Transverse colon (tissue), 4 donors: ENCODE measurements at places on chromosomes 3 and 15. TPM values are rescaled to one million over a fixed set of nuclear protein-coding genes. Genes with fewer than 3 reads are reported as not detected.

GRCh38 chr3:25971736-25972135 is 181.8 kb downstream of the OXSM start:
- DNase-seq, result no peak

DNA sequence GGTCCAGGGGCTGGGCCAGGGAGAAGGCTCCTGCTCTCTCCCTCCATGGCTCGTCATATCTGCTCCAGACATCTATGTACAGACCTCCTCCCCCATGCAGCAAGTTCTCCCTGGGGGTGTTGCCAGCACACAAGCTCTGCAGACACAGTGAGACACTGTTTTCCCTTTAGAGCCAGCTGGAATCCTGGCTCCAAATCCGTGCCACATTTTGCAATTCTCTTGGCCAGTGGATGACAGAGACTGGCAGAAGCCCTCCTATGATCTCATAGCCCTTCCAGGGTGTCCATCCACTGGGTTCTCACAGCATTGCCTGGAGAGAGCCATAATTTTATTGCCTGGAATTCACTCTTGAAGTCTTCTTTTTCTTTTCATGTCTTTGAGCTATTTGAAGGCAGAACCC is 203.9 kb downstream of the TLE3 start:
- DNase-seq, result no peak

GRCh38 chr3:64667138-64667537 is 20.7 kb downstream of the ADAMTS9 start:
- DNase-seq, result no peak

DNA sequence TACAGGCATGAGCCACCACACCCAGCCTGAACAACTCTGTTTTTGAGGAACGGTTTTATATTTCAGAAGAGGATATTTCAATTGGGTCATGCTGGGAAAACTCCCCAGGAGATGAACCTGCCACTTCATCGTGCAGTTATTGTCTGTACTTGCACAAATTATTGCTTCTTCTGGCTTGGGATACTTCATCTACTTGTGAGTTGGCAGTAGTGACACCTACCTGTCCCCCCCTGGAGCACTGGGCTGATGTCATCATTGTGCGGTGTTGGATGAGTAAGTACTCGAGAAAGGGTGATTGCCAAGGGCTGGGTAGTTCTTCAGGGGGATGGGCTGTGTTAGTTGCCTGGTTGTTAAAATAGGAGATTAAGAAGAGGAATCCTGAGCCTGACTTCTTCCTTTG is 85.1 kb upstream of the SAMMSON start:
- no peak for DNase-seq

DNA sequence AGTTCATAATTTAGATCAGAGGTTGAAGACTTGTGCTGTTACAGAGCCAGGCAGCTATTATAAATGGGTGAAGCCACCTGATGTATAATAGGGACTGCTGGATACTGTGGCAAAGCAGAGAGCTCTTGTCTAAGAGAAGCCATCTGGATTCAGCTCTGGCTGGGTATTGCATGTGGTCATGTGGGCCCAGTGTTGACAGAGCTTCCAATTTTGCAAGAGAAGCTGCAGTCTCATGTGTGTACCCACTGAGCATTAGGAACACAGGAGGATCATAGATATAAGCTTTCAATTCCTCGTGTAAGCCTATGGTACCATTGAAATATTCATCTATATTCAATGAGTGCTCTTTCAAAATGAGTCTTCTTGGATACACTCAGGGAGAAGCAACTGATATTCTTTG is 303.9 kb upstream of the SLCO3A1 start:
- no peak for DNase-seq

GRCh38 chr15:55829826-55830225 is 86.9 kb upstream of the PRTG start:
- no peak for DNase-seq

Gene CNTN4
- 17.6 TPM for total RNA-seq

Gene PRR23C
- total RNA-seq, result not detected

Gene GOLGA6L7
- not detected for total RNA-seq

Gene ECE2
- total RNA-seq, result not detected
